ENCODE measurements at places on chromosomes 3 and 15.
A peak's percentile ranks its signal among the peaks of the same experiment; 100 is the strongest.

- no peak for DNase-seq
Observed at GRCh38 chr15:38829086-38829485, 264.5 kb upstream of the RASGRP1 start.

DNA sequence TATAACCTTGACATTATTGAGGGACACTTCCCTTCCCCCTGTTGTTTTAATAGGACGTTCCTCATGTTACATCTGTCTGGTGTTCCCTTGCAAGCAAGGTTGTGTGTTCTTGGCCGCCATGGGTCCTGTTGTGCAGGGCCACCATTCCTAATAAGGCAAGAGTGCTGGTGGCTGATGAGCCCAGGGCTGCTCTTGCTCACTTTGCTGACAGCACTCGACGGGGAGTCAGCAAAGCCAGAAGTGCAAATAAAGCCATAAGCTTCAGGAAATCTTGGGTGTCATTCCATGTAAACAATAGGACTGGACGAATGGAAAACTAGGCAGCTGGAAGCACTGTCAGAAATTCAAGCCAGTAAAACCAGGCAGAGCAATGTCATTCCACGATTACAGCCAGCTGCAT is 75.8 kb downstream of the SQOR start:
- no peak for DNase-seq

DNA sequence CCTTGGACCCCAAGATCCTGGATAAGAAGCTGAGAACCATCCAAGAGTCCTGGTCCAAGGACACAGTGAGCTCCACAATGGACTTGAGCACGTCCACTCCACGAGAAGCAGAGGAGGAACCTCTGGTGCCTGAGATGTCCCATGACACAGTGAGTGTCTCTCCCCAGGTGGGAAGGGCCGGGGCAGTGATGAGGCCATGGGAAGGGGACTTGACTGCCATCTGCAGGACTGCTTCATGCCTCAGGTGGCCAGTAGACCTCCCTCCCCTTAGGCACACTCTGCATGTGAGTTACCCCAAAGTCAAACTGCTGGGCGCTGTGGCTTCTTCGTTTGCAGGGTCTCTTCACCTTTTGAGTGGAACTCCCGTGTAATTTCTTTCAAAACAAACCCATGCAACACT is 59.7 kb downstream of the CCDC33 start:
- no peak for DNase-seq

- DNase-seq: peak; percentile 72
Observed at GRCh38 chr3:125141596-125142419, 70.7 kb downstream of the SLC12A8 start.

DNA sequence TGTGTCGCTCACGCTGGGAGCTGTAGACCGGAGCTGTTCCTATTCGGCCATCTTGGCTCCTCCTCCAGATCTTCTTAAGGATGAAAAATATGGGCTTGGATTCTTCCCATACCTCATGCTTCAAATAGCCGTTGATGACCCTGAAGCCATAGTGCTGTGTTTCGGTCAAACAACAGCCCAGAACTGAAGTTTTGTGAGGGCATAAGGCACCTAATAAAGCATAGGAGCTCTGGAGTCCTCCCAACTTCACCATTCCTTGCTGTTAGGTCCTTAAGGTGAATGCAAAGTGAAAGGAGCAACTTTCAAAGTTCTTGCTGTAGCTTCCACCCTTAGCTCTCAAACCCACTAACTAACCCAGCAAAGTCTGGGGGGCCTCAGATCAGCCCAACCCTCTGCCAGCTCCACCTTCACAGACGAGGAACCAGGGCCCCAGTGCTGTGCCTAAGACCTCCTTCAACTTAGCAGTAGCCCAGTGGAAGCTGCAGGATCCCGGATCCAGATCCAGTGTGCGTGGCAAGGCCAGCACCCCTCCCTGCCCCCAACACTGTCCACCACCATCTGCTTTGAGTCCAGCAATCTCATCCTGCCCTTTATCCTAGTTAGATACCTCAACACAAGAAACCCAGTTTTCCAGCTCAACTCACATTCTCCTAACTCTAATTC is at the start of gene GRK7:
Gene GRK7, plus strand, starts transcription at position 321 of the 663 bp plus-strand sequence. CDS start 14,877 bp downstream, outside the sequence.
- no peak for DNase-seq

GRCh38 chr3:180036092-180036670 is 556 bp downstream of the PEX5L start:
- peak; percentile 2 for DNase-seq

DNA sequence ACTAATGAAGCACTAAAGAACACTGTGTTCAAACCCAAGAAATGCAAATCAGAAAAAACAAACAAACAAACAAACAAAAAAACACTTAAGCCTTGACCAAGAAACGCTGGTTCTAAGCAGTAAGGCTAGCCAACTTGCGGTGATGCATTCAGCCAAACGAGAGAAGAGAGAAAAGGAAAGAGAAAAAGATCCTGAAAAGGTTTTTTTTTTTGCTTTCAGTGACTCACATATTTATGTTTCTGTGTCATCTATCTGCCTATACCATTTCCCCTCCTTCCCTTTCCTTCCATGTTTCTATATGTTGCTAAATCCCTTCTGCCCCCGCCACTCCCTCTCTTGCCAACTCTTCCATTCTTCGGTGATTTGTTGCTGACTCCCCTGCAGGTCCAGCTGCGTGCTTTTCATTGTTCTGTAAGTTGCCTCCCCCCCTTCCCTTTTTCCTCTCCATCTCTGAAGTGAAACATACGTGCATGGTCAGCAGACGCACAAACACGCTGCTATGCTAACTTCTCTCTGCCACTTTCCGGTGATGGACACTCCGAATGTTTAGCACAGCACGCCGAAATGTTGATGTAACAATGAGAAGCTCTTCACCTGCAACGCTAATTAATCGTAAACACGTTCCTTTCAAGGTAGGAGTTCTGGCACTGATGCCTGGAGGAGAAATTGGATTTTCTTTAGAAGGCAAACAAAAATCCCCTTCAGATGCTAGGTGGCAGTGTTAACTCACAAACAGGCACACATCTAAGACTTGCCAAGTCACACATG is 154.4 kb downstream of the TUSC7 start:
- DNase-seq: peak; percentile 23

DNA sequence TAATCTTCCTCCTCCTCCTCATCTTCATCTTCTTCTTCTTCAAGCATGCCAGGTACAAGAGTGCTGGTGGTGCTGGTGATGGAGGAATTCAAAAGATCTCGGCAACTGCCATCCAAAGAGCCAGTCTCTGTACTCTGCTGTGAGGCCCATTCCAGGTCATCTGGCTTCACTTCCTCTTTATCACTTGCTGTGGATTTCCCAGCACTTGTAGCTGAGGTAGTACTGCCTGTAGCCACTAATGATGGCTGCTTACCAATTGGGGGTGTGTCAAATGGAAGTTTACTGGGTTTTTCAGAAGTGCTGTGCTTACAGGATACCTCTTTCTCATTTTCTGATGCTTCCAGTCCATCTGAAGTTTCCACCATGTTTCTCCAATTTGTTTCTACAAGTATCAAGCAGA is 28.8 kb upstream of the SHC4 start:
- peak; percentile 43 for DNase-seq

- no peak for DNase-seq
Observed at GRCh38 chr3:150351398-150351797, 56.7 kb upstream of the TSC22D2 start.

- DNase-seq: peak; percentile 17
Observed at GRCh38 chr3:39378088-39378487, 5.1 kb upstream of the SLC25A38 start.

DNA sequence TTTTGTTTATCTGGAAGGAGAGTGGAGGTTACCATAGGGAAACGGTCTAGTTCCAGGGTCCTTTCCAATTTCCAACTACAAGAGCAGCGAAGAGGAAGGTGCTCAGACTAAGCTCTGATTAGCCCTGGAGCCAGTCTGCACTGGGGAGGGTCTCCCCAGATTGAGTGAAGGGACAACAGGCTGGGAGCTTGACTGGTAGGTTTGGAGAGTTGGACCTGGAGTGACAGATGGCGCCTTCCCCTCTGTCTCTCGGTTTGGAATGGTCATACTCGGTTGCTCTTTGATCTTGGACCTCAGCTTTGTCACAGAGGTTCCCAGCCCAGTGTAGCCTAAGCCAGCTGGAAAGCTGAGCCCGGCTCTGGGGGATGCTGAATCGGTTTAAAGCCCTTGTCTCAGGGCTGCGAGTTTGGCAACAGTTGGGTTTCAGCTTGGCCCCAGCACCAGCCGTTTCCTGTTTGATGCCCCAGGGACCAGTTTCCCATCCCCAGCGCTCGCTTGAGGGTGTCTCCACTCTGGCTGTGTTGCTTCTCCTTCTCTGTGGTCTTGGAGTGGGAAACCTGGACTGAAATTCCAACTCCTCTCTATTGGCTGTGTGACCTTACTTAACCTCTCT is 53.1 kb upstream of the ULK4 start:
- DNase-seq: peak; percentile 53

All from suppressor macrophage treated with lipopolysaccharide for 4 hours (primary cell).